ENCODE measurements at places on chromosomes 2 and 18. TPM values are rescaled to one million over a fixed set of nuclear protein-coding genes. Genes with fewer than 3 reads are reported as not detected.

Gene DIPK1C
- total RNA-seq: not detected

Gene TTR
- not detected for total RNA-seq

Gene GALNT14
- total RNA-seq: not detected

GRCh38 chr2:192197357-192197756 is 2.6 kb upstream of the TMEFF2 start:
- H3K36me3 ChIP-seq: no peaks in the 10 kb centered on the region
- peaks cover 51% of the 10 kb centered on the region for H3K27me3 ChIP-seq
- no peak overlapping the region for H3K27ac ChIP-seq
- H3K4me3 ChIP-seq: no peak overlapping the region
- H3K4me1 ChIP-seq: peaks cover 30% of the 10 kb centered on the region

DNA sequence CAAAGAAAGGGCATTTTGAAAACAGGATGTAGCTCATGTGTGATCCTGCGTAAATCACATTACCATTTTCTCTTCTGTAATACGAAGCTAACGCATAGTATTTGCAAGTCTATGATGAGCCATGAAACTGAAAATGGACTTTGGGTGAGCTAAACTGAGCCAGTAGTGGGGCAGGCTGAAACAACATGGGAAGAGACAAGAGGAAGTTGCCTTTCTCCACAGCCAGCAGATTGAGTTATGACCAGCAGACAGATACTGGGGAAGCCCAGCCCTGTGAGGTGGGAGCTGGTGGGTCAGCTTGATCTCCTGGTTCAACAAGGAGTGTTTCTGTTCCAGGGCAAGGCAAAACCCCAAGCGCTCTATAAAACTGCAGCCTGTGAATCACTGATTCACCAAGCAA is 11.8 kb downstream of the CYRIA start:
- peaks cover 3% of the 10 kb centered on the region for H3K27me3 ChIP-seq
- no peak overlapping the region for H3K4me3 ChIP-seq
- no peaks in the 10 kb centered on the region for H3K4me1 ChIP-seq
- DNase-seq: no peak
- H3K27ac ChIP-seq: no peak overlapping the region

- H3K4me3 ChIP-seq: no peak overlapping the region
- no peak for DNase-seq
- no peaks in the 10 kb centered on the region for H3K27me3 ChIP-seq
- H3K36me3 ChIP-seq: no peaks in the 10 kb centered on the region
Measured at GRCh38 chr18:3748086-3748485, 298.1 kb downstream of the TGIF1 start.

GRCh38 chr18:27314996-27315395 is 129.9 kb upstream of the CHST9 start:
- H3K27ac ChIP-seq: no peak overlapping the region
- DNase-seq: no peak
- H3K36me3 ChIP-seq: no peaks in the 10 kb centered on the region
- no peaks in the 10 kb centered on the region for H3K27me3 ChIP-seq
- no peaks in the 10 kb centered on the region for H3K4me1 ChIP-seq
- no peak overlapping the region for H3K4me3 ChIP-seq

DNA sequence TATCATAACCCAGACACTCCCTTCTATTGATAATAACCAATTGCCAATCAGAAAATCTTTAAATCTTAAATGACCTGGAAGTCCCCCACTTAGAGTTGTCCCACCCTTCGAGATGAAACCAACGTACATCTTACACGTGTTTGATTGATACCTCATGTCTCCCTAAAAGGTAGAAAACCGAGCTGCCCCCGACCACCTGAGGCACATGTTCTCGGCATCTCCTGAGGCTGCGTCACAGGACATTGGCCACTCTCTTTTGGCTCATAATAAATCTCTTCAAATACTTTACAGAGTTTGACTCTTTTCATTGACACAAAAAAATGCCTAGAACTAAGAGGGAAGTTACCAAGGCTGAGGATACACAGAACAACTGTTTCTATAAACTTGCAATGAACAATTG is 190.0 kb downstream of the RTP5 start:
- H3K36me3 ChIP-seq: no peaks in the 10 kb centered on the region
- no peaks in the 10 kb centered on the region for H3K4me1 ChIP-seq
- no peak overlapping the region for H3K4me3 ChIP-seq
- H3K27ac ChIP-seq: no peak overlapping the region

DNA sequence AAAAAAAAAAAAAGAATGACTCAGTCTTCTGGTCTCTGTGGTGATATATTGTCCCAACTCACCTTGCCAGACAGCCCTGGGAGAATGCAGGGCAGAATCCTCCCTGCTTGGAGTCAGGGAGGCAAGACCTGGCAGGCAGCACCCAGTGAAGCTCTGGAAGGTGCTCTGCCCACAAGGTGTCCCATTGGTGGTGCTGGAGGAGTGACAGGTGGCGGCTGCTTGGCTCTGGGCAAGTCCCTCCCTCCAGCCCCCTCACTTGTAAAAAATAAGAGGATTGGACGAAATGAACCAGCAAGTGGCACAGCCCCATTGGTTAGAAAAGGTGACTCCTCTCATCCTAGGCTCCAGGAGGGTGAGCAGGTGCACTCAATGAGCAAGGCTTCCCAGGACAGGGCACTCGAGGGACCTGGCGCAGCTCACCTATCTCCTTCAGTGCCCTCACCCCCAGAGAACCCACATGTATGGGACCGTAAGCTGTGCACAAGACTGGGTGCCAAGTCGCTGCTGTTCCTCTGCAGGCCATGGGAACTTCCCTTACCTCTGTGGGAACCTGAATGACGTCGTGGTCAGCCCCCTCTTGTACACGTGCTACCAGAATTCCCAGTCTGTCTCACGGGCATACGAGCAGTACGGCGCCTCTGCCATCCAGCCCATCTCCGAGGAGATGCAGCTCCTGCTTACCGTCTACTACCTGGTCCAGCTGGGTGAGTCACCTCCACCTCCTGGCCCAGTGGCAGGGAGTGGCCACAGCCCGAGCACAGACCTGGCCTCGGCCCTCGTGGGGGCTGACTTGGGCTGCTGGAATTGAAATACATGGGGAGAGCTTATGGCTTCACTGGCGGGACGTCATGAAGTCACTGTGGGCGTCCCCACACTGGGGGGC is 54.6 kb downstream of the GREB1 start:
- no peak overlapping the region for H3K4me3 ChIP-seq
- H3K36me3 ChIP-seq: no peaks in the 10 kb centered on the region
- no peak overlapping the region for H3K27ac ChIP-seq
- no peaks in the 10 kb centered on the region for H3K4me1 ChIP-seq

Data from activated CD8-positive, alpha-beta T cell treated with anti-CD3 and anti-CD28 coated beads, Interleukin-2, amount 10 ng/mL, durations not matched to agents 7 days and 5 days (primary cell).